ENCODE measurements at places on chromosomes 12 and 14.

DNA sequence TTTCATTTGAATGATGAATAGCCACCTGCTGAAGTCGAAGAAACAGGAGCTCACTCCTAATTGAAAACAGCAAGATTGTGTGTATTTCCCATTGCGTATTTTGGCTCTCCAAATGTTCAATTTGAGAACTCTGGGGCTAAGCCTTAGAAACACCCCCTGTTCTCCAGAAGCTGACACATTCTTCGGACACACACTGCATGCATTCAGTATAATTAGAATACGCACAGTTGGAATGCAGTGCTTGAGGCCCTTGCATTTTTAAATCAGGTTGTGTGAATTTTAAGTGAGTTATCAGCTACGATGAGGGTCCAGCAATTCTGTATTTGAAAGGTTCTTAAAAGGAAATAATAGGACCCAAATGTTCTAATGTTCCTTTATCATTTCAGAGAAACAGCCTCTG lies 103.8 kb downstream of the PRKD1 start:
- no peak for DNase-seq

DNA sequence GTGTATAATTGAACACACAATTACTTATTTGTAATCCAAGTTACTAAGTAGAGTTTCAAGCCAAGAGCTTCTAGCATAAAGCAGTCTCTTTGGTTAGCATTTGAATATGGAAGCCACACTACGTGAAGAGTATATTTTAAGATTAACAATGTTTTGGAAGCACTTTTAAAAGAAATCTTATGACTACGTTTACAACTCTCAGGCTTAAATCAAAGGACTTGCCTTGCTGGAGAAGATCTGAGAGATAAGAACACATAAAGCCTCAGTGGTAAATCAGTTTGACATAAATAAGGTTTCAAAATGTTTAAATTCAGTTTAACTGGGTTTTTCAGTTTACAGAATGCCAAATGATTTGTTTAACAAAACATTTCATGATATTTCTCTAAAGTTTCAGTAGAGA lies 161.9 kb upstream of the PDE3A start:
- no peak for DNase-seq

DNA sequence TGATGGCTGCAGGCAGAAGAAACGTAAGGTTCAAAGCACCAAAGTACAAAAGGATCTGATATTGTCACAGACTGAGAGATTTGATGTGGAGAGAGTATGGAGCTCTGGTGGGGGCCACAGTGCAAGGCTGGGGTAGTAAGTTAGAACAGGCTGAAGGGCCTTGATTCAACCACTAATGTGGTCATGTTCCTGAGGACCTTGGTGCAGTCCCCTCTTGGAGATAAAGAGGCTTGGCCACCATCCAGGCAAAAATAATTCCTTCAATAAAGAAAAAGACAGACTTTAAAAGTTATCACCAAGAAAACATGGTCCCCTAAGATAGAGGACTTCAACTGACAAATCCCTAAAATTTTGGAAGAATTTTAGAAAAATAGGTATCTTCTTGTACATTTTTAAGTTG lies 17.4 kb downstream of the CAPZA3 start:
- no peak for DNase-seq

DNA sequence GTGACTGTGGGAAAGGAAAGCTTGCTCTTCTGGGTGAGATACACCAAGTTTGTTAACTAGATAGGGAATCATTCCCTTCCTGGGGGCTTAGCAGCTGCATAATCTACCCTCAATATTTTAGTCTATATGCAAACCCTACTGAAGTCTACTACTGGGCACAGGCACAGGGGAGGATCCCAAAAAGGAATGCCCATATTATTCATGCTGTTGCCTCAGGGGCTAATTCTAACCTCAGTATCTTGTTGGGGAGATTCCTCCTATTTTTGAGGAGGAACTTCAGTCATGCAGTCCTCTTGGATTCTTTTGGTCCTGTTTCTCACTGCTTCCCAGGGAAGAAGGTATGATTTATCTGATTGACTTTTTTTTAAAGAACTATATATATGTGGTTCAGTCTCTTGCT lies 58.9 kb upstream of the ANKS1B start:
- DNase-seq, result no peak

- no peak for DNase-seq
These were observed 117.2 kb upstream of the PMCH start for GRCh38 chr12:102314821-102315220.

DNA sequence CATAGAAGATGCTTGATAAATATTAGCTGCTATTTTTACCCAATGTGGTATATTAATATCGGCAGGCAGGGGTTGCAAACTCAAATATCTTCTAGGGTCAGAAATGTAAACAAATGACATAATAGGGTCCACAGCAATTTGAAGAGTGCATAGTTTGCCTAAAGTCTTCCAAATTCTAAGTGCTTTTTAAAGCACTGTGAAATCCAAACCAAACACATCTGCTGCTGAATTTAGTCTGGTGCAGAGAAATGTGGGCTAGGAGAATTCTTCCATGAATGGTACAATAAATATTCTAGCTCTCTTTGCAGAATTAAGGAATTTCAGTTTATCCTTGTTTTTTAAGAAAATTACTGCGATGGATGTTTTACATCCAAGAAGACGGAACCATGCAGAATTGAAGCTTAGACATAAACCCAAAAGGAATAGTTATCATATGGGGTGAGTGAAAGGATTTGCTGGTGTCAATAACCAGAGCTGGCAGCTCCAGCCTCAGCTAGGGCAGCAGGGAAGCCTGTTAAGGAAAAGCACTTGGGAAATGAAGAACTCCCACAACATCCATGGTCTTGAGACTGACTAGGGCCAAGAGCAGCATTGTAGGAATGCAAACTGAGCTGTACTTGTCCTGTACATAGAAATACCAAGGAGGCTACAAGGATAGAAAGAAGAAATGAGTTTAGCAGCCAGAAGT lies 65.5 kb downstream of the PTPRR start:
- peak; percentile 16 for DNase-seq

DNA sequence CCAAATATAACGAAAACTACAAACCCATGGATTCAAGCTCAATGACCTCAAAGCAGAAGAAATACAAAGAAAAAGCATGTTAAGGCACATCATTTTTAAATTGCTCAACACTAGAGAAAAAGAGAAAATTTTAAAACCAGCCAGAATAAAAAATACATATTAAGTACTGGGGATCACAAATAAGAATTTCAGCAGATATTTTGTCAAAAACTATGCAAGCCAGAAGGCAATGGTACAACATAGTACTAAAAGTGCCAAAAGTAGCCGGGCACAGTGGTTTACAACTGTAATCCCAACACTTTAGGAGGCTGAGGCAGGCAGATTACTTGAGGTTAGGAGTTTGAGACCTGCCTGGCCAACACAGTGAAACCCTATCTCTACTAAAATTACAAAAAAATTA lies 10.2 kb downstream of the SGPP1 start:
- DNase-seq, result no peak

DNA sequence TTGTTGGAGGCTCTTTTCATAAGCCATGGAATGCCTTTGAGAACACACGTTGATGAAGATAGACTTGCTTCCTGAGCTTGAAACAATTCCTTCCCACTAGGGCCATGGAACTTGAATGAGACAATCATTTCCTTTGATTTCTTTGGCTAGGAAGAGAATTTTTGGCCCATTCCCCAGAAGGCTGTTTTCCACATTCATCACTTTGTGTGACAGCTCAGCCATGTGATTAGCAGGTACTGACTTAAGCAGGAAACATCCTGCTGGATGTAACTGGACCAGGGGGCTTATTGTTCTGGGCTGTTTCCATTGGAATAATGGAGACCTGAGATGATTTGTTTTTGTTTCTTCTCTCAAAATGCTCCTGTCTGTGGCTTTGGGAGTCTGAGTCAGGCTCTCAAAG lies 469.8 kb upstream of the SEL1L start:
- DNase-seq, result peak; percentile 39

- DNase-seq, result no peak
These were observed 9.1 kb downstream of the RTL1 start for GRCh38 chr14:100894416-100894815.

DNA sequence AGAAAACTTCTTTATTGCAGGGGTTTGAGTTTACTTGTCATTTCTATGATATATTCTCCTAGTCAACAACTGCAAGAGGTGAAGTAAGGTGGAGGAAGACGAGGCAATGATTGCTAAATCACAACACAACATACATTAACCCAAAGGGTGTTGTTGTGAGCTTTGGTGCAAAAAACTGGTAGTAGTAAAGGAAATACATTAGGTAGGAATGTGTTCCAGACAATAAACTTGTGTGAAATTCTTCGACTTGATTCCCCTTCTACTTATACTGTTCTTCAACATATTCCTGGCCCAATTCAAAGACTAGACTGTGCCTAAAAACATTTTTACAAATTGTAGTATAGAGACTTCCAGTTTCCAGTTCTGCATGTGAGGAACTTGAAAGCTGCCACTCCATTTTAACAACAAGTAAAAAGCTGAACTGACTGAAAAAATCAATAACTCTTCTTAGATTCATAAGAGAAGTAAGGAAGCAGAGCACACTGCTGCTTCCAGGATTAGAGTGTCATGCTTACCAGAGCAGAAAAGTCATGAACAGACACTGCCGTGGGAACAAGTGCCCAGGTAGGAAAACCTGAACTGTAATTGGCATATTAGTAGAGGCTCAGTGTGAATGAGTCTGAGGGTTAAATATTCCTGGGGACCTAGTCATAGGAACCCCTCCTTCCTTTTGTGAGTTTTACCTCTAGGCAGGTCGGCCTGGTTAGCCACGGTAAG lies 22.2 kb downstream of the COX8C start:
- no peak for DNase-seq

DNA sequence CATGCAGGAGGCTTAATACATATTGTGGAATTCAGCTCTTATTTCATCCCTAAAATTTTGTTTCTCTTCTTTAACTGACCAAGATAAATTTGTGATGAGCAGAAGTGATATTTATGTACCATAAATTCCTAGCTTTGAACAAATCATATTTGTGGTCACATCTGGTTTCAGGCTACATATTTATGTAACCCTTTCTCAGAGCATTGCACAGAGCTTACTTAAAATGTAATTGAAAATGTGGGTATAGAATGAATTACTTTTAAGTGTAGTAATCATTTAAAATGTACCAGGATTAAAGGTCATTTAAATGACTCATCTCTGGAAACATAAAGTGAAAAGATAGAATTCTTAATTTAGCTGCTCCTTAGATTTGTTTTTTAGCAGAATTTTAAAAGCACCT lies 129.9 kb upstream of the FRMD6 start:
- DNase-seq, result no peak

GRCh38 chr14:104295681-104296387 lies 157.4 kb downstream of the KIF26A start:
- no peak for DNase-seq

DNA sequence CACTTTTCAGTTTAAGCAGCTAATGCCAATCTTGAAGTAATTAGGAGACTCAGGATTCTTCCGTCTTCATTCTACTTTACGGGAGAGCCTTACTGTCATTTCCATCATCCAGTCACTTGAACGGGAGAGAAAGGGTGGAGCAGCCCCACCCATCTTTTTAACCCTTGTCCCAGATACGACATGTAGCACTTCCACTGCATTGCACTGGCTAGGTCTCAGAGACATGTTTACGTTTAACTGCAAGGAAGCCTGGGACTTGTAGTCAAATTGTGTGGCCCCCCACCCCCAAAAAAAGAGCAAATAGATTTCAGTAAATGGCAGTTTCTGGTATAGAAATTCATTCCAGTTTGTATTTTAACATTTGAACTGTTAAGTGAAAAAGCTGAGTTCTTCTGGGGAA lies 46.1 kb upstream of the SYT1 start:
- DNase-seq, result no peak

DNA sequence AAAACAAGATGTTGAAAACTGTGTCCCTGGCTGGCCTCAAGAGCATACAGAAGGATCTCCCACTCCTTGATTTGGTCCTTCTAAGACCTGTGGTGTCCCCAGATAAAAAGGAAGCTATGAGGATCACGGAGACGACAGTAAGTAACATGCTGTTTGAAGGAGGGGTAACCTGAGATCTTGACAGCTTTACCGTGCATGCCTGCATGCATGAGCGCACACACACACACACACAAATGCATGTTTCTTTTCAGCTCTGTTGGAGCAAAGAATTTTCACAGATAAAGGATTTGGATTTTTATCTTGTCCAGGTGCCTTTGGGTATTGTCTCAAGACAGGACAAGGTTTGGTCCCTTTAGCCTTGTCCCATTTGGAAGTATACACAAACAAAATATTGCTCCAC lies 411.6 kb upstream of the CCDC196 start:
- no peak for DNase-seq

DNA sequence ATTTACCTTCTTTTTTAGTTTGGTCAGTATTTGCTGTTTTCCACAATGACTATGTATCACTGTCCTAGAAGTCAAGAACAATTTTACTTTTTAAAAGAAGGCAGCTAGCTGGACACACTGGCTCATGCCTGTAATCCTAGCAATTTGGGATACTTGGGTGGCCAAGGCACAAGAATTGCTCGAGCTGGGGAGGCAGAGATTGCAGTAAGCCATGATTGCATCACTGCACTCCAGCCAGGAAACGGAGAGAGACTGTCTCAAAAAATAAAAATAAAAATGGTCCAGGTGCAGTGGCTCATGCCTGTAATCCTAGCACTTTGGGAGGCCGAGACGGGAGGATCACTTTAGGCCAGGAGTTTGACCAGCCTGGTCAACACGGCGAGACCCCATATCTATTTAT lies 28.3 kb downstream of the MDM1 start:
- DNase-seq, result no peak

- DNase-seq, result no peak
These were observed 126.8 kb upstream of the CPM start for GRCh38 chr12:69059465-69060457.

DNA sequence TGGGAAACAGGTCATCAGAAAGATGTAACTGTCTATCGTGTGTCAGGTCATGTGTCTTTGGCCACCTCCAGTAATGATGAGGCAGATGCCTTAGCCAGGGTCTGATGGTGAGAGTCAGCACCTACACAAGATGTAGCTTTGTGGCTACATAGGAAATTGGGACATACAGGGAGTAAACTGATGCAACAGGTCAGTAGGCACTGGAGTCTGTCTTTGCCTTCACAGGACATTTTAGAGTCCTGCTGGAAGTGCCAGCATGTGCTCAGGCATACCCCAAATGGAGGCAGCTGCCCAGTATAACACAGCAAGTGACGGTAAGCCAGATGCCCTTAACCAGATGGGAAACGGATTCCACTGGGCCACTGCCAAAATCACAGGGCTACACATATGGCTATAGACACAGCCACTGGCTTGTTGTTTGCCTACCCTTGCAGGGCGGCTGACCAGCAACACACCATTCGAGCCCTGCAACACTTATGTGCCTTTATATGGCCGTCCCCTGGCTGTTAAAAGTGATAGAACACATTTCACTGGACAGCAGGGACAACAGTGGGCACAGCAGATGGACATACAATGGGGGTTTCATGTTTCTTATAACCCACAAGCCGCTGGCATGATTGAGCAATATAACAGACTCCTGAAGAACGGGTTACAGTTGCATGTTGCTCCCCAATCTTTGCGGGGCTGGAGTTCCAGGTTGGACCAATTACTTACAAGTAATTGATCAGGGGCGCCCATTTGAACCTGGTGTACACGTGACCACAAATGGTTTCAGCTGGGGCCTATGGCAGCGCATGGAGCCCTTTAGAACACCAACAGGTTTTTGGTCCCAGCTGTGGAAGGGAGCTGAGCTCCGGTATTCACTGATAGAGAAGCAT lies 12.9 kb upstream of the RNASE12 start:
- peak; percentile 44 for DNase-seq

- no peak for DNase-seq
These were observed 884 bp downstream of the CAPRIN2 start for GRCh38 chr12:30753751-30754382.
